Hepatocyte (in vitro differentiated cells): ENCODE measurements at places on chromosomes 6 and 20. TPM values are rescaled to one million over a fixed set of nuclear protein-coding genes. Genes with fewer than 3 reads are reported as not detected.
A peak's percentile ranks its signal among the peaks of the same experiment; 100 is the strongest.

DNA sequence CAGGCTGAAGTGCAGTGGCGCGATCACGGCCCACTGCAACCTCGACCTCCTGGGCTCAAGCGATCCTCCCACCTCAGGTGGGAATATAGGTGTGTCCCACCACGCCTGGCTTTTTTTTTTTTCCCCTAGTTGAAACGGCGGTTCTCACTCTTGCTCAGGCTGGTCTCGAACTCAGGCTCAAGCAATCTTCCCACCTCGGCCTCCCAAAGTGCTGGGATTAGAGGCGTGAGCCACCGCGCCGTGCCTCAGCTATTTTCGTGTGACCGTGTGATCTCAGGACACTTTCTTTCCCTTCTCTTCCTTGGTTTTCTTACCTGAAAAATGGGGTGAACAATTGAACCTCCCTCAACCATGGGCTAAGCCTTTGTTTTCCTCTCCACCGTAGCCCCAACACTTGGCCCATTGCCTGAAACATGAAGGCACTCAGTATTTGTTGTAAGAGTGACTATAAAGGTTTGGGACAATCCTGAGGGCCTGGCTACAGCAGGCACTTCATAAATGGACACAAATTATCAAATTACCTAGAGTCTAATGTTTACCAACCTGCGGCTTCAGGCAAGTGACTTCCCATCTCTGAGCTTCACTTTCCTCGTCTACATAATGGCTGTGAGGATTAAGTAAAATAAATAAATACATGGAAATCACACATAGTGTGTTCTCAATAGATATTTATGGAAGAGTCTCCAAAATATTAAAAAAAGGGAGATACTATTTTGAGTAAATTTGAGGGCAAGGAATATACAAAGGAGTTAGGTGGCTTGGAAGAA, 31.4 kb upstream of the ID1 start:
- peak; percentile 55 for DNase-seq

DNA sequence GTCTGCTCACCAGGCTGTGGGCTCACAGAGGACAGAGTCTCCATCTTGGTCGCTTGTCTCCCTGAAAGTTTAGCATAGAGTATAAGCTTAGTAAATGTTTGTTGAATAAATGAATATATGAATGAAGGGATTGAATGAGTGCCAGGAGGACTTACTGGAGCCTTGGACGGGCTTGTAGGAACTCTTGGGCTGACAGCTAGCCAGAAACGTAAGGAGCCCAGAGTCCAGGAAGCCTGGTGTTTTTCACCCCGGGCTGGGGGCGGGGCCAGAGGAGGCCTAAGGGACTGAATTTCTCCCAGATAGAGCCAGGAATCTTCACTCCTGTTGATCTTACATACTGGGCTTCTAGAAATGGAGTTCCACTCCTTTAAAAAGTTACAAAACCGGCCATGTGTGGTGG, 68.5 kb upstream of the SRSF6 start:
- no peak for DNase-seq

The RPP40 gene
- 7.1 and 17.7 TPM in 2 replicates for polyA plus RNA-seq

The GPX5 gene
- not detected in 2 replicates for polyA plus RNA-seq

The HM13 gene
- polyA plus RNA-seq: 460 and 461 TPM in 2 replicates
